ENCODE measurements at places on chromosomes 6 and 20.

DNA sequence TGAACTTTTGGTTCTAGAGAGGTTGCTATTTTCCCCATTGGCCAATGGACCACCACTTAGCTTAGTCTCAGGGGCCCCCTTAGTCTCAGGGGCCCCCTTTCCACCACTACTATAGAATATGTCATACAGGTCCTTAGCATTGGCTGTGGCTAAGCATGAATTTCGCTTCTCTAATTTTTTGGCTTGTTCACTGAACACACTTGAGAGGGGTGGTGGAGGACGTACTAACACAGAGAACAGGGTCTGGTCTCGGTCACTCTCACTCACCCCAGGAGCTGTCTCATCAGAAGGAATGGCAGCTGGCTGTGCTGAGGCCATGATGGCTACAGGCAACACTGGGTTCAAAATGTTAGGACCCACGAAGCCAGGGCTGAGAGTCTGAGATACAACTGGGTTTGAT, 30.3 kb downstream of the ZNF318 start:
- DNase-seq = no peak

GRCh38 chr20:45336530-45337366, 11.5 kb downstream of the SDC4 start:
- DNase-seq = no peak

- DNase-seq = no peak
Observed at GRCh38 chr20:38995536-38996044, 33.4 kb downstream of the DHX35 start.

DNA sequence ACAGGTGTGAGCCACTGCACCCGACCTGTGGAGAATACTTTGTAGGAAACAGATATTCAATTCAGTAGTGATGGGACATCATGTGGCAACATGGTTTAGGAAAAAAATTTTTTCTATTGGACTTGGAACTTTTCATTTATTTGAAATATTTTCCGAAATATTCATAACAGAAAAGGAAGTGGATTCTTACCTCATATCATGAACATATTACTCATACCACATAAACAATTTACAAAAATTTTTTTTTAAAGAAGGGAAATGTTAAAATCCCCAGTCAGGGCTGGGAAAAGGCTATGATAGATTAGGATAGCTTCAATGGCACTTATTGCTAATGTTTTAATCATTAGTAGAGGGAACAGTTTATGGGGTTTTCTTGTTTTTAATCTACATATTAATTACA, 6.8 kb upstream of the ALDH8A1 start:
- no peak for DNase-seq

- DNase-seq = no peak
Observed at GRCh38 chr6:157182503-157183264, 140.6 kb downstream of the TMEM242 start.

- no peak for DNase-seq
Observed at GRCh38 chr20:62668441-62669027, 26.2 kb downstream of the SLCO4A1 start.

DNA sequence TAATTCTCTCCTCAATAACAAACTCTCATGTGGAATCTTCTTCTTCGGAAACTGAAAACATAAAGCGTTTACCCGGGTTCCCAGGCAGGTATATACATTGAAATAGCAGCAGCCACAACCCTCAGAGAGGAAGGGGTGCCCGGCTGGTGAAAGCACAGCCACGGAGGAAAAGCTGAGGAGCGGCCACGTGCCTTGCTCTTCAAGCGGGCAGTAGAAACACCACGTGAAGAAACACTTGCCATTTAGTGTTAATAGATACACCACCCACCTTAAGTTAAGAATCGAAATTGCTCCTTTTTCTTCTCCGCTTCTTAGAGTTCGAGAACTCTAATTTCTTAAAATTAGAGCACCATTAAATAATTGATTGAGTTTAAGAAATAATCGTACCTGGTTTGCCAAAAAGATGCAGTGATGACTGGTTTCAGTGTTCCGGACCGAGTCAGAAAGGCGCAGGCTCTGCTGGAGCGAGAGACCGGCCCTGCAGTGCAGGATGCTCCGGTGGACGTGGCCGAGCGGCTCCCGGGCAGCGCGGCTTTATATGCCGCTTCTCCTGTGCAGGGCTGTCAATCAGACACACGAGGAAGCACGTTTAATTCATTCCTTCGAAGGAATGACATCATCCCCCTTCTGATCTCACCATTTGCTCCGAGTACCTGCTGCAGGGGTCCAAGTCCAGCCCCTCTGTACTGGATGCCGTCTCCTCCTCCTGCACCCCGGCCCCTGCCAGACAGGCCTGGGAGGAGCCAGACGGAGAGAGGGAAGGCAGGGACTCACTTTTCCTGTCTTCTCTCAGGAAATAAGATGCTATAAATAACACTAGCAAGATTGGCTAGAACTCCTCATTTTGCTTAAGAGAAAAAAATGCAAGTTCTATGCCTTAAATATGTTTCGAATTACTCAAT, at the start of gene THBS2:
THBS2 (minus strand) TSS at position 510 of the 902 bp plus-strand sequence. CDS start 3,062 bp downstream, outside the sequence.
- DNase-seq = no peak

DNA sequence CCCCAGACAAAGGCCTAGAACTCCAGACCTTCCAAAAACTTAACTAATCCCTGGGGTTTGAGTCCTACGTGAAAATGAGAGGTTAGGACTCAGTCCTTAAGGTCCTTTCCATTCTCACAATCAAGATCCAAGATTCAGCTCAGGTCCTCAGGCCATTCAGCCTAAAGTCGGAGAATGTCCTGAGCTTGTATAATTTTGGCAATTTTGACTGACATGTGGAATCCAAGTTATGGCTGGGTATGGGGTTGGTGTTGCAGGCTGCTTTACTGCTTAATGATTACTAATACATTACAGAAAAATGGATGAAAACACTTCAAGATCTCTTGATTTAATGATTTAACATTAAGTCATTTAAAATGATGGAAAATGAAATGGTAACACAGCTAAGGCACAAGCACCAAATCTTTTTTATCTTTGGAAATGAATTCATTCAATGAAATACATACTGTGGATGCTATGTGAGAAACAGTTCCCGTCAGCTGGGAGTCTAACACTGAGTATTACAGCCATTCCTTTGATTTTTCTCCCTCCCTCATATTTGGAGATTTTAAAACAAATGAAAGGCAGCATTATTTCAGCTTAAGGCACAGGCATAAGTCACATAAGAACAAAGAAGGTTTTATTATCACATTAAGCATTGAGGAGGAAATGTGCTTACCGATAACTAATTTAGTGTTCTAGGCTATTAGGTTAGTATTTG, 1.3 kb downstream of the ARHGAP18 start:
- no peak for DNase-seq

DNA sequence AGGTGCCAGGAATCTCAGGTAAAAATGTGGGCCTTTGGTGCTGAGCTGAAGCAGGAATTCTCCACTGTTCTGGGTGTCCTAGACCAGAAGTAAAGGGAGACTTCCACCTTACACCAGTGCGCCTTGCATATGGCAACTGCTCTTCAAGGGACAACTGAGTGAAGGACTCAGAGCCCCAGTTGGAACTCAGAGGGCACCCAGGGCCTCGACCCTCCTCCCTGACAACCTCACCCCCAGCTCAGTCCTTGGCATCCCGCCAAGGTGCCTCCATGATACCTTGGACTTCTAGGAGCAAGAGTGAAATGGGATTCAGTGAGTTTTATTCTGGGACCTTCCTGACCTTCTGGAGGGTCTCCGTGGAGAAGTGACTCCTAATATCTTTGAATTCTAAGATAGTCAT, 153.7 kb upstream of the PROKR2 start:
- DNase-seq = no peak

DNA sequence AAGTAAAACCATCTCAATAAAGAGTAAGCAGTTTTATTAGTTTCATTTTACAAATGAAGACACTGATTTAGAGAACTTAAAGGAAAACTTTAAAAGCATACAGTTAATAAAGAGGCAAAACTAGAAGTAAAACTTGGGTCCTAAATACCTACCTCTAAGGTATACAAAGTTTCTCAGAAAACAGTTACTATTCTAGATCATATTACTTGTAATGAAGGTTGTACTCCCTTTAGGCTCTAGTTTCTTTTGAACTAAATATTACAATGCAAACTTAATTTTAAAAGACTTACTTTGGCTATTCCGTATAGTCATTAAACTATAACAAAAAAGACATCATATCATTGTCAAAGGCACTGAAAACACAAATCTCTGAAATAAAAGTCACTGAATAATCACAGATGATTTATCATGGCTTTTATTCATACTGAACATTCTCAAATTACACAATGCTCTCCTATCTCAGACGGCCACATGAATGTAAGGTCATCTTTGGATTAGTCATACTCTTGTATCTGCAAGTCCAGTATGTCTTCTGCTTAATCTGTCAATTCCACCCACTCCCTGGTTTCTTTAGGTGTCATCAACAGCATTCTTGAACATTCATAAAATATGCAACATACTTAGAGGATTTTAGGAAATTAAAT, 361.6 kb upstream of the RUNX2 start:
- no peak for DNase-seq

DNA sequence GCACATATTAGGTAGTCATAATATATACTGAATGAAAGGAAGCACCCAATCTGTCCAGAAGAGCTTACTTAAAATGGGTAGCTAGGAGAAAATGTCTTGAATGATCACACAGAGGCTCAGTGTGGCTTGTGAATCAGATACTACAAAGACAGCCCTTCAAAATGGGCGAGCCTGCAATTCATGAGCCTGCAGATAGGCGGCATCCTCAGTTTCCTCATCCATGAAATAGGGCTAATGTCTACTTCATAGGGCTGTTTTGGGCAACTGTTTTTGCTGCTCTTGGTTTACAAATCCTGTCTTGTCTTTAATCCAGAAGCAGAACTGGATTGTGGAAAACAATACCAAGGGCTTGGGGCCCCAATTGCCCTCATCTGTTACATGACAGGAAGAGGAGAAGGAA, 129.3 kb upstream of the KCNK16 start:
- no peak for DNase-seq

GRCh38 chr6:76351275-76351674, 278.8 kb upstream of the IMPG1 start:
- DNase-seq = no peak

DNA sequence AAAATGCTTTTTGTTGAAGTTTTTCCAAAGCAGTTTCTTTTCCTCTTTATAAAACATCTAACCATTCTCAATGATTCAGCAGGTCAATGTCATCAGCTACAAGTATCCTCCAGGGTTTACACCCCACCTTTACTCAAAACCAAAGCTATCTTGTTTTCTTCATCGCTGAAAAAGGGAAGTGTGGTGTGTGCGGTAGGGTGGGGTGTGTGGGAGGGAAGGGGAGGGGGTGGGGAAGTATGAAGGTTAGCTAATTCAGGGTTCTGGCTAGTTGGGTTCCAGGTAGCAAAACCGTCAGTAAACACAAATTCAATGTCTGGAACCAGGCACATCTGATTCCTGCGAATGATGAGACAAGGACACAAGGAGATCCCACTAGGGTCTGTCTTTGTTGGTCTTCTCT, 189.6 kb downstream of the GJA10 start:
- peak; percentile 47 for DNase-seq

GRCh38 chr6:144797881-144798589, 512.9 kb downstream of the UTRN start:
- no peak for DNase-seq

- DNase-seq = no peak
Observed at GRCh38 chr6:139336488-139336887, 38.0 kb downstream of the CITED2 start.

DNA sequence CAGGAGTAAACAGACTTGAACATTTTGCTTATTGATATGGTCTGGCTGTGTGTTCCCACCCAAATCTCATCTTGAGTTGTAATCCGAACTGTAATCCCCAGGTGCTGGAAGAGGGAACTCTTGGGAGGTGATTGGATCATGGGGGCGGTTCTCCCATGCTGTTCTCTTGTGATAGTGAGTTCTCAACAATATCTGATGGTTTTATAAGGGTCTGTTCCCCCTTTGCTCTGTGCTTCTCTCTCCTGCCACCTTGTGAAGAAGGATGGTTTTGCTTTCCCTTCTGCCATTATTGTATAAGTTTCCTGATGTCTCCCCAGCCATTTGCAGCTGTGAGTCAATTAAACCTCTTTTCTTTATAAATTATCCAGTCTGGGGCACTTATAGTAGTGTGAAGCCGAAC, 40.0 kb downstream of the MYLIP start:
- no peak for DNase-seq

DNA sequence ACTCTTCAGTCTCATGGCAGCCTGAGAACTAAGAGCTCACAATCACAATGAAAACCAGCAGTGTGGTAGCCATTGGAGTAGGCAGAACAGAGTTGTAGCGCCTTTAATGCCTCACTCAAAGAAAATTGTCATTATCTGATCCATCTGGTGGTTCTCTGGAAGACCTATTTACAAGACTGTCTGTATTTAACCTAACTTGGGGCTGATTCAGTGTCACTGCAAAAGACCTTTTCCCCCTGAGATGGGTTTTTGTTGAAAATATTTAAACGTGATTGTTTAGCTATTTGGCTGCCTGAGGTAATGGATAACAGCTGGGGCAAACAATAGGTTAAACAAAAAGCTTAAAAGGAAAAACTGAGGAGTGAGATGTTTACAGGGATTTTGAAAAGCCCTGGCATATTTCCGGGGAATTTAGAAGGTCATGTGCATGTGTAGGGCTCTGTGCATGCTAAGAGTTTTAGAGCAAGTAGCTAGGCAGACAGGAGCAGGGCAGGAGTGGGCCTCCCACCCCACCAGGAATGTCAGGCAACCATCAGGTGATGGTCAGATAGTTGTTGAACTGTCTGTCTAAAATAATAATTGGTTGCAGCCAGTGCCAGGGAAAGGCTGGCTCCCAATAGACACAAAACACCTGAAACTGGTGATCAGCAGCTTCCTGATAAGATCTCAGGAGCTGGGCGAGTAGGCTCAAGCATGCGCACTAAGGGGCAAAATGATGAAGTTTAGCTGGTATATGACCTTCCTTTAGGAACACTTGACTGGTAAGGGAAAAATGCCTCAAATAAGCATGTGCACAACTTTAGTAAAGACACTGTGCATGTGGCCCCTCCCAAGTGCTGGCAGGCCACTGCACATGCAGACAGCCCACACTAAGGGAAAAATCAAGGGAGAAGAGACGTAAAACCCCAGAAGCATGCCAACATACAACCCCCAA, 70.8 kb upstream of the AKIRIN2 start:
- no peak for DNase-seq

GRCh38 chr20:60262967-60263603, 304.9 kb downstream of the CDH26 start:
- DNase-seq = peak; percentile 45

DNA sequence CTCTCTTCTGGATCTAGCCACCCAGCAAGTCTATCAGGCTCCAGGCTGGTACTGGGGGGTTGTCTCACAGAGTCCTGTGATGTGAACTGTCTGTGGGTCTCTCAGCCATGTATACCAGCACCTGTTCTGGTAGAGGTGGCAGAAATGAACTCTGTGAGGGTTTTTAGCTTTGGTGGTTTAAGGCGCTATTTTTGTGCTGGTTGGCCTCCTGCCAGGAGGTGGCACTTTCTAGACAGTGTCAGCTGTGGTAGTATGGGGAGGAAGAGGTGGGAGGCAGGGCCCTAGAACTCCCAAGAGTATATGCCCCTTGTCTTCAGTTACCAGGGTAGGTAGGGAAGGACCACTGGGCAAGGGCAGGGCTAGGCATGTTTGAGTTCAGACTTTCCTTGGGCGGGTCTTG, 75.8 kb downstream of the SNAP91 start:
- no peak for DNase-seq

Measured in stimulated activated naive CD8-positive, alpha-beta T cell treated with anti-CD3 and anti-CD28 coated beads, Interleukin-15, amount 100 ng/mL, for 72 hours (primary cell).